ENCODE measurements at places on chromosomes 3 and 15.
A peak's percentile ranks its signal among the peaks of the same experiment; 100 is the strongest.

GRCh38 chr3:3013317-3014052 lies 96.7 kb downstream of the IL5RA start:
- no peak for DNase-seq

GRCh38 chr15:52078197-52078875 lies 34.2 kb downstream of the BCL2L10 start:
- peak; percentile 21 for DNase-seq

- no peak for DNase-seq
These were observed 115.1 kb downstream of the LPP start for GRCh38 chr3:188269040-188269439.

DNA sequence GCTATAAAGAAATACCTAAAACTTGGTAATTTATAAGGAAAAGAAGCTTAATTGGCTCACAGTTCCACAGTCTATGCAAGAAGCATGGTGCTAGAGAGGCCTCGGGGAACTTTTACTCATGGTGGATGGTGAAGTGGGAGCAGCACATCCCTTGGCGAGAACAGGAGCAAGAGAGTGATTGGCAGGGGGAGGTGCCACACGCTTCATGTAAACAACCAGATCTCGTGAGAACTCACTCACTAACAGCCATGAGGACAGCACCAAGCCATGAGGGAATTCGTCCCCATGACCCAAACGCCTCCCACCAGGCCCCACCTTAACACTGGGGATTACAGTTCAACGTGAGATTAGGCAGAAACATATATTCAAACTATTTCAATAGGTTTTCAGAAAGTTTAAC lies 28.0 kb downstream of the GABRB3 start:
- DNase-seq, result no peak

GRCh38 chr3:16370872-16371740 lies 106.1 kb downstream of the OXNAD1 start:
- no peak for DNase-seq

- DNase-seq, result no peak
These were observed 126.4 kb downstream of the FEZF2 start for GRCh38 chr3:62246985-62247384.

GRCh38 chr15:31390777-31391486 lies 64.3 kb downstream of the KLF13 start:
- DNase-seq, result no peak

GRCh38 chr15:69677403-69677802 lies 224.8 kb downstream of the RPLP1 start:
- DNase-seq, result no peak

GRCh38 chr3:10817506-10817905 lies 1.5 kb downstream of the SLC6A11 start:
- no peak for DNase-seq

- no peak for DNase-seq
These were observed 45.4 kb upstream of the TMC3 start for GRCh38 chr15:81419332-81419943.

GRCh38 chr3:115187149-115187757 lies 40.2 kb upstream of the ZBTB20 start:
- DNase-seq, result no peak

DNA sequence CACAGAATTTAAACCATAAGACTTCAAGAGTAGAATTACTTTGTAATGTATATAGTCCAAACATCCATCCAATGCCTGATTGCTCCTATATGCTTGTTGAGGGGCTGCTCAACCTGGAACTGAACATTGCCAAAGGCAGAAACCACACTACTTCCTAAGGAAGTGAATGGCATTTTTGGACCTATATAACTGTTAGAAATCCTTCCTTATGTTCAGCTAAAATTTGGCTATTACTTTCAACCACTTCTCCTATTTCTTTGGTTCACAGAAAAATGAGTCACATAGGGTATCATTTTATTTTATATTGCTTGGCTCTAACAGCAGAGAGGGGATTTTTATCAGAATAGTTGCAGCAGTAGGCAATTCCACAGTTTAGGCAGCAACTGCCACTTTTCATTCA lies 342.1 kb downstream of the SLC9A9 start:
- DNase-seq, result no peak

DNA sequence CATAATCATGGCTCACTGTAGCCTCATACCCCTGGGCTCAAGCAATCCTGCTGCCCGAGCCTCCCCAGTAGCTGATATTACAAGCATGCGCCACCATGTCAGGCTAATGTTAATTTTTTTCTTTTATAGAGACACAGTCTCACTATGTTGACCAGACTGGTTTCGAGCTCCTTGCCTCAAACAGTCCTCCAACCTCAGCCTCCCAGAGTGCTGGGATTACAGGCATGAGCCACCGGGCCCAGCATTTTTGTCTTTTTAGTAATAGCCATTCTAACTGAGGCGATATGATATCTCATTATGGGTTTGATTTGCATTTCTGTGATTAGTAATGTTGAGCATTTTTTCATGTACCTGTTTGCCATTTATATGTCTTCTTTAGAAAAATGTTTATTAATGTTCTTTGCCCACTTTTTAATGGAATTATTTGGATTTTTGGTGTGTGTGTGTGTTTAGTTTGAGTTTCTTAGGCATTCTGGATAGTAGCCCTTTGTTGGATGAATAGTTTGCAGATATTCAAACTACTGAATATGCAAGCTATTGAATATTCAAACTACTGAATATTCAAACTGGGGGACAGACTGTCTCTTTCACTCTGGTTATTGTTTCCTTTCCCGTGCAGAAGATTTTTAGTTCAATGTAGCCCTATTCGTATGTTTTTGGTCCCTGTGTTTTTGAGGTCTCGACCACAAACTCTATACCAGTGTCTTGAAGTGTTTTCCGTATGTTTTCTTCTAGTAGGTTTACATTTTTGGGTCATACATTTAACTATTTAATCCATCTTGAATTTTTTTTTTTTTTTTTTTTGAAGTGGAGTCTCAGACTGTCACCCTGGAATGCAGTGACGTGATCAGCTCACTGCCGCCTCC lies 39.2 kb downstream of the CCDC66 start:
- no peak for DNase-seq

- DNase-seq, result no peak
These were observed 16.4 kb downstream of the GPR160 start for GRCh38 chr3:170054204-170054603.

DNA sequence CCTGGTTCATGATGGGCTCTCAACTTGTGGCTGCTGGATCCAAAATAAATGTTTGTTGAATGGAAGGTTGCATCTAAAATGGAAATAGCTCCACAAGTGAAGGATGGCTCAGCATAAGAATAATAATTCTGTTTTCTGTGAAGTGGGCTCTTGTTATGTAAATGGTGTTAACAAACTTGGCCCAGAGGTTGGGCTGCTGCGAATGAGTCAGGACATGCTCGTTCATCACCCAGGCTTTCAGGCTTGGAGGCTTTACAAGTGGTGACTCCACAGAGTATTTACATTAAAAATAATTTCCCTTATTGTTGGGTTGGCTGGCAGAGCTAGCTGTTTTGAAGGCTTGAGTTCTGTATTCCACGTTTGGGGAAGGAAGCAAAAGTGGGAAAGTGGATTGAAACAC lies 60.5 kb downstream of the ITGB5 start:
- DNase-seq, result no peak

DNA sequence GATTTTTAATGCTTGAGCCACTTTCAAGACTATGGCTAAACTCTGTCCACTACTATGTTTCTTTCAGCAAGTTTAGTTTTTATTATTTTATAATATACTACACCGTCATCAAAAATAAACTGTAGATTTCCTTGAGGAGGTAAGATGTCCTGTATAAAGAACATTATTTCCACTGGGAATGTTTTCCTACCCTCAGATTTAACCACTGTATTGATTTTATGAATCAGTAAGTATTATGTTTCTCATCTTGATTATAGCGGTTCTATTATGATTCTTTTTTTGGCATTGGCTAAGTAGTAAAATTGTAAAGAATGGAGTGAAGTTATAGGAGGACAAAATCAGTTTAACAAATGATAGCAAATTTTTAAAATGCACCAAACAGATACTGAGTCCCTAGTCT lies 44.4 kb downstream of the ADAM10 start:
- no peak for DNase-seq

- DNase-seq, result peak; percentile 55
These were observed 523.6 kb downstream of the NTRK3 start for GRCh38 chr15:87732976-87733375.

DNA sequence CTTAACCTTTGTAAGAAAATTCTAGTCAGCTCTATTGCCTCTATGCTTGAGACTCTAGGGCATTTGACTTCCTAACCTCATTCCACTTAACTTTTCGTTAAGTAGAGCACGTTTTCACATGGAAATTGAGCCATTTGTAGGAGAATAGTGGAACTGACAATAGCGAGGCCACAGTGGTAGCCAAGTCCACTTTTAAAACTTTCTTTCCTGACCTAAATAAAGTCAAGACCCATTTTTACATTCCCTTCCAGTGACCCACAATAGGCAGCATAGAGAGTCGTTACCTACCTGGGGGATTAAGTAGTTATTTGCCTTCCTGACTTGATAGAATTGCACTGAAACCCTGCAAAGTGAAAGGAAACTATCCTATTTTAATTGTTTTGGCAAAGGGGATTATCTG lies 386.0 kb upstream of the NECTIN3 start:
- no peak for DNase-seq

DNA sequence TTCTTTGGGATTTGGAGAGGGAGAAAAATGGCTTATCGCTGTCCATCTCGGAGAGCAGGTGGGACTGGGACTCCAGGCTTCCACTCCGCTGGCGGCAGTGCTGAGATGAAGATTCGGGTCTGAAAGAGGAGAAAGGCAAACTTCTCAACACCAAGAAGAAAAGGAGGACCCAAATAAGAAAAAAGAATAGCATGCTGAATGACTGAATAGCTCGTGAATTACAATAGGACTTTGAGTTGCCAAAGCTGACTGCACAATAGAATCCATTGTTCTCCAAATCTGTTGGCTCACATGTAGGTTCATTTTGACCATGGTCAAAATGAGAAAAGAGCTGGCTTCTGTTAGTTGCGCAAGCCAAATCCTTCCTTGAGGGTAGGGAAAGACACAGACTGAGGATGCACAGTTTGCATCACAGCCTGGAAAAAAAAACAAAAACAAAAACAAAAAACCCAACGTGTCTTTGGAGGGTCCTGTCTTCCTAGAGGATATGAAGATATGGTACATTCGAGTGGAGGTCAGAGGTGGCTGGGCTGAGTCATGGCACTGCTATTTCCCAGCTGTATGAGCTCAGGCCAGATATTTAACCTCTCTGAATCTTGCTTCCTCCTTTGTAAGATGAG lies 59.3 kb upstream of the LMOD3 start:
- peak; percentile 67 for DNase-seq

GRCh38 chr3:129045675-129046036 lies 14.9 kb upstream of the GP9 start:
- no peak for DNase-seq

DNA sequence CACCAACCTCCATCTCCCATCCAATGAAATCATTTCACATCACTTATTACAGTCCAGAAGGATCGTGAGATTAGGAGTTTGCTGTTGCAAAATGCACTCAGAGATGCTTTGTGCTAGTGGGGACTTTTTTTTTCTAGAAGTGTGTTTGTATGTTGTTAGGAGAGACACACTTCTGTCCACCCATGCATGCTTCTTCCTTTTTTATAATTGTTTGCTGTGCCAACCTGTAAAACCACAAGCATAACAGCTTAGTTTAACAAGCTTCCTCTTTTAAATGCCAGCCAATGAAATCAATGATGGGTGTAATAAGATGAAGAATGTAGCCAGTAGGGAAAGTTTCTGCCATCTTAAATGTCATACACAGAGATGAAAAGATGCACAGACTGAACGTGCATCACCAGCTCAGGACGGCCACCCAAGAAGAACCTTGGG lies 305.6 kb upstream of the STT3B start:
- no peak for DNase-seq

GRCh38 chr3:175335229-175335628 lies 476.1 kb downstream of the NAALADL2 start:
- no peak for DNase-seq

GRCh38 chr3:14402304-14402811 lies at the start of gene SLC6A6:
SLC6A6 (plus strand) TSS chr3:14402606; CDS start chr3:14443635, 41,029 bp downstream.
- DNase-seq, result peak; percentile 85

DNA sequence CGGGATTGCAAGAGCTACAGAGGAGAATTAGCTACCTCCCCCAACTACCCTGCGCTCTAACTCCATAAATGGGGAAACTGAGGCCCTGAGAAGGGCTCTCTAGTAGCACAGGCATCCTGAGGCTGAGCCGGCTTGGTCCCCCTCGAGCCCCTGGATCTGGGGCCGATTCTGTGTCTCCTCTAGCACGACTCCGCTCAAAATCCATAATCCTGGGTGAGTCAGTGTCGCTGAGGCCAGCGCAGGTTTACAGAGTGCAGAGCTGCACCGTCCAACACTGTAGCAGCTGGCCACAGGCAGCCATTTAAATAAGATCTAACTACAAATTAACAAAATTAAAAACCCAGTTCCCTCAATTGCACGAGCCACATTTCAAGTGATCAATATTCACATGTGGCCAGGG lies 10.8 kb downstream of the GATA2 start:
- DNase-seq, result no peak

- no peak for DNase-seq
These were observed 175.9 kb downstream of the CNTN4 start for GRCh38 chr3:2274526-2274925.

- no peak for DNase-seq
These were observed at the start of gene ZIC4 for GRCh38 chr3:147406028-147406931. ZIC4 (minus strand) TSS chr3:147406543; CDS start chr3:147402797, 3,746 bp downstream.

GRCh38 chr3:126370055-126370454 lies 12.8 kb upstream of the KLF15 start:
- no peak for DNase-seq

DNA sequence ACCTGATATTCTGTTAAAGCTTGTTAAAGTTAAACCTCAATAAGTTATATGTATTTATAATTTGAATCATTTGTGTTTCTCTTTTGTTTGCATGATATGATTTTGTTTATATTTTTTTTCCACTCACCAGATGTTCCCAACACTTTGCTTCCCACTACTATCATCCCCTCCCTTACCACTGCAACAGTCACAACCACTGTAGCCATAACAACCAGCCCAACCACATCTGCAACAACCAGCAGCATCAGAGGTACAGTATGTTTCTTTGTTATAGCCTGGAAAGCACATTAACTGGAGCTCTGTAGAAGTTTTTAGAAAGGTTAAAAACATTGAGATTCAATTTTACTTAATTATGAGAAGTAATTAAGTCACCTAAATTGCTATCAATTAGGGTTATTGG lies 1011.9 kb downstream of the VGLL3 start:
- DNase-seq, result no peak

- DNase-seq, result no peak
These were observed 318.5 kb upstream of the TBL1XR1 start for GRCh38 chr3:177515786-177516157.

- DNase-seq, result no peak
These were observed 5.1 kb downstream of the SLC38A3 start for GRCh38 chr3:50210176-50210509.

GRCh38 chr15:73867956-73868355 lies 5.4 kb upstream of the TBC1D21 start:
- no peak for DNase-seq

DNA sequence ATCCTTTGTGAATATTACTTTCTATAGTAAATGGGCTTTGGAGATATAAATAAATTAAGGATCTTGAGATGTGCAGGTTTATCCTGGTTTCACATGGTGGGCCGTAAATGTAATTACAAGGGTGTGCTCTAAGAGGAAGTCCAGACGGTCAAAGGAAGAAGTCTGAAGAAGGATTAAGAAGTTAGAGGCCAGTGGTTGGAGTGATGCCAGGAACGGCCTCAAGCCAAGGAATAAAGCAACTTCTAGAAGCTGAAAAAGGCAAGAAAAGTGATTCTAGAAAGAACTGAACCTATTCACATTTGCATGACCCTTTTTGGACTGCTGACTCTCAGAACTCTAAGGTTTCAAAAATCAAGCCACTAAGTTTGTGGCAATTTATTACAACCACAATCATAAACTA lies 981.3 kb upstream of the ALCAM start:
- DNase-seq, result no peak

GRCh38 chr3:72336821-72337479 lies 511.3 kb downstream of the SHQ1 start:
- no peak for DNase-seq
